Left cardiac atrium (tissue), 4 donors: ENCODE measurements at places on chromosomes 11 and 22. TPM values are rescaled to one million over a fixed set of nuclear protein-coding genes. Genes with fewer than 3 reads are reported as not detected.

- no peak for DNase-seq
These were observed 528.1 kb downstream of the MN1 start for GRCh38 chr22:27273436-27273835.

- peak; percentile 84 for DNase-seq
These were observed 114.5 kb downstream of the MAML2 start for GRCh38 chr11:96228473-96228891.

- DNase-seq = no peak
These were observed 120.3 kb upstream of the B3GAT1 start for GRCh38 chr11:134532131-134532920.

DNA sequence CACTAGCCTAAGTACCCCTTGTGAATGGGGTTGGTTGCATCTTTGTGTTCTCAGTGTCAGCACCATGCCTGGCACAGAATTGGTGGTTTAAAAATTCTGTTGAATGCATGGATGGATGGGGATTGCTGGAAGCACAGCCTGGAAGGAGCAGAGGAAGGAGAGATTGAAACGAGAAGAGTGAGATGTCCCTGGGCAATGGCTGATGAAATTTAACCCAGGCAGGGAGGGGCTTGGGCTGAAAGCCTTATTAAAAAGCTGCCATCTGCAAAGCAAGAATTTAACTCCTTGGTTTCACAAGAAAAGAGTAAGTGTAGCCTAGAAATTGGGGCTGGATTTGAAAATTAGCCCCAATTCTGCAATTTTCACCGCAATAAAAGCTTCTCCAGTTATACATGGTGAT, 126.7 kb downstream of the TEAD1 start:
- no peak for DNase-seq

- DNase-seq = no peak
These were observed 5.0 kb upstream of the CCDC88B start for GRCh38 chr11:64334764-64335735.

GRCh38 chr22:30064172-30064571, 16.1 kb upstream of the HORMAD2 start:
- no peak for DNase-seq

DNA sequence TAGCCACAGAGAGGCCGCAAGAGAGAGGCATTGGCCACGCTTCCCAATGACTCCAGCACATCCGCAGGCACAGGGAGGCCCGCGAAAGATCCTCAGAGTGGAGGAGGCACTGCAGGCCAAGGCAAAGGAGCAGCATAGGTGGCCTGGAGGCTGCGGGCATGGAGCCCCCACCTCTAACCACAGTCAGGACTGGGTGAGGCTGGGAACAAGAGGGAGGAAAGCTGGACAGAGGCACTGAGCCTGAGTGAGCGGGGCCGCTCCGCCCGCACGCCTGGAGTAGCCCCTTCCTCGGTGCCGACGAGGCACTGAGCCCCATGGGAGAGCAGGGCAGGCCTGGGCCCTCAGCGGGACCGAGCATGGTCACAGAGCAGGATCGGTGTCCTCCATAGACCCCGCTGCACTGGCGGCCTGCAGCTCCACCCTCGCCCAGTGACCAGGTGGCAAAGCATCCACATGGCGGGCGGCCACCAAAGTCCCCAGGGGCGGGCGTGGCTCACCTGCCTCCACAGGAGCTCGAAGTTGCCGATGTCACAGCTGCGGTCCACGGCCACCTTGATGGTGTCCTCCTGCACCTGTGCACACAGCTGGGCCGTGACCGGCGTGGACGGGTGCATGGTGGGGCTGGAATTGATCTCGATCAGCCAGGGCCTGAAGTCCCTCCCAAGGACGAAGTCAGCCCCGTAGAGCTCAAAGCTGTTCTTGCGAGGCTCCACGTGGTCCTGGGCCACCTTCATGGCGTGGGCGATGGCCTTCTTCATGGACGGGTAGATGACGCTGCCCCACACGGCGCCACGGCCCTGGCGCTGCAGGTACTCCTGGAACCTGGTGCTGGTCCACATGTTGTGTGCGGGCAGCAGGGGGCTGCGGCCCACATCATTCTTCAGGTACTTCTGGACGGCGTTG, 18.9 kb upstream of the IL17REL start:
- no peak for DNase-seq

DNA sequence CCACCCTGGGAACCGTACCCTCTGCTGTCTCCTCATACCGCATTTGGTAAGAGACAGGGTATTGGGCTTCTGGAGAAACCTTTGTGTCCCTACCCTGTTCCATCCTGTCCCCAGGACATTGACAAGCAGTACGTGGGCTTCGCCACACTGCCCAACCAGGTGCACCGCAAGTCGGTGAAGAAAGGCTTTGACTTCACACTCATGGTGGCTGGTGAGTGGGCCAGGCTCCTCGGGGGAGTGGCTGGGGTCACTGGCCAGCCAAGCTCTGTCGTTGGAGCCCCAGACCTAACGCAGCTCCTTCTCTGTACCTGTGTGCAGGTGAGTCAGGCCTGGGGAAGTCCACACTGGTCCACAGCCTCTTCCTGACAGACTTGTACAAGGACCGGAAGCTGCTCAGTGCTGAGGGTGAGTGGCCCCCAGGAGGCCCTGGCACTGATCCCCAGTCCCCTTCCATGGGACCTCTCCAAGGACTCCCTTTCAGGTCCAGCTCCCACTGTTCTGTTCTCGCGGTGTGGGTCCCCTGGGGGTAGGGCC, 3.8 kb upstream of the GP1BB start:
- DNase-seq = peak; percentile 15

DNA sequence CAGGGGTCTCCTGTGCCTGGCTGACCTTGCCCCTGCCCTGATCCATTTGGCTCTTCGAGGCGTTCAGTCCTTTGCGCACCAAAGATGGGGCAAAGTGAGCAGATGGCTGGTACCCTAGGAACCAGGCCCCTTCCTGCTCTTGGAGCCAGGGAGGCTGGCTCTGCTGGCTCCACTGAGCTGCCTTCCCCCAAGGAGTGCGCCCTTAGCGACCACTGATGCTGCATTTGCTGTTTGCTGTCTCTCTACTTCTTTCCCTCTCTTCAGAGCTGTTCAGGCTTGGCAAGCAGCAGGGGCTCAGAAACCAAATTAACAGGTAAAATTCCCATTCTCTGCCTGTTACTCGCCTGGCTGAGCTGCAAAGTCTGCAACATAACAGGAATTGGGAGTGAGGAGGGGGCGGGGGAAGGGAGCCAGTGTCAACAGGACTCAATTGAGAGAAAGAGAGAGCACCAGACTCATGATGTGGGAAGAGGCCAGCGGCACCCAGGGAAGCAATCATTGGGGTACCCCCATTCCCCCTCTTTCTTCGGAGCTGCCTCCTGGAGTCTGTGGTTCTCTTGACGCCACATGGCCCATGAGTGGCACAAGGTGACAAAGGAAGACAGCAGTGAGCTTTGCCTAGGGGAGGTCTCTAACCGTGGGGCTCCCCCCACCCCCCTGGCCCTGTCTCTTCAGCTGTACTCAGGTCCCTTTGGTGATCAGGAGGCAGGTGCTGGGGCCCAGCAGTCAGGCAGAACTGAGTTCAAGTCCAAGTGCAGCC, 102.3 kb downstream of the TP53I11 start:
- no peak for DNase-seq

DNA sequence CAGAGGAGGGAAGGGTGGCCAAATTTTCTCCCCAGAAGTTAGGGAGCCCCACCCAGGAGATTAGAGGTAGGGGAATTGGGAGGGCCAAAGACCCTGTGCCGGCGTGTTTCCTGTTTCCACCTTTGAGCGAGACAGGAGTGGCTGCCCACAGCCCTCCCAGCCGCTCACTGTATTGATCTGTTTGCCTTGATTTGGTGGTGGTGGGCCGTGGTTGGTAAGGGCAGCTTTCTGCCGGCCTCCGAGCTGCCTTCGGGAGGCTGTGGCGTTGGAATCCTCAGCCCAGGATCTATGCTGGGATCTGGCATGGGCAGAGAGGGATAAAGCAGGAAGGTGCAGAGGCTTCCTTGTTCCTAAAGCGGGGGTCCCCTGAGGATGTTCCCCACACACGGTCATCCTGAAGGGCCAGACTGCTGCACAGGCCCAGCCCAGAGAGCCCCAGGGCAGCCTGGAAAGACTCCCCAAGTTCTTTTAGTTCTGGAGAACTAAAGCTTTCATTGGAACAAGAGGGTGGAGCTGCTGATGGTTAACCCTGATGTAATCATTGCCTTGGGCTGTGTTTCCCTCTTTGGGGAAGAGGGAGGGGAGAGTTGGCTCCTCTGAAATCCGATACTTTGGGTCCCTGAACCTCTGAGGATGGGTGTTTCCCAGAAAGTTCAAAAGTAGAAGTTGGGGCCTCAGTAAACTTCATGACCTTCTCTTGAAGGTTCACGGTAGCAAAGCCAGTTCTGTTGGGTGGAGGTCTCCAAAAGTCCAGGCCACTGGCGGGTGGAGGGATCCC, 7.2 kb downstream of the FAM83F start:
- DNase-seq = no peak

DNA sequence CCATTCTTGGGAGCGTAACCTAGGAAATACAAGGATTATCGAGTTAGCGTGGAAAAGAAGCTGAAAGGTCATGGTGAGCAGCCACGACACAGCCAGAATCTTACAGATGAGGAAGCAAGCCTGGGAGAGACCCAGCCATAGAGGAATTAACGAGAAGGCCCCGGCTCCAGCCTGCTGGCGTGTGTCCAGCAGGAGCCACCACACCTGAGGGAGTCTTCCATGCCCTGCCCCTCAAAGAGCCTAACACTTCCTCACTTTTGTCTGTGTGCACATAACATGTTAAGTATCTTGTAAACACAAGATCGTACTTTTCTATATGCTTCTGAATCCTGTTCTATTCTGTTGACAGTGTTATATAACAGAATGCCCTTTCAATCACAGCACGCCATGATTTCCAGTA, 18.1 kb downstream of the CECR2 start:
- no peak for DNase-seq

The SNX15 gene
- total RNA-seq = 17.2 TPM

The C11orf97 gene
- not detected for total RNA-seq

The DAGLA gene
- 4.1 TPM for total RNA-seq

The RFPL3 gene
- total RNA-seq = not detected

The MS4A12 gene
- total RNA-seq = not detected
